ENCODE measurements at places on chromosomes 4 and X. TPM values are rescaled to one million over a fixed set of nuclear protein-coding genes. Genes with fewer than 3 reads are reported as not detected.

ZFP92 gene
- 0.39 TPM for total RNA-seq

CFAP97 gene
- total RNA-seq: 28.5 TPM

UNC5C gene
- total RNA-seq: 11.4 TPM

MBTPS2 gene
- 18.0 TPM for total RNA-seq

DMP1 gene
- not detected for total RNA-seq

KCND1 gene
- total RNA-seq: 2.4 TPM

IGFBP7 gene
- total RNA-seq: 215 TPM

All from epithelial cell of alveolus of lung (primary cell).